HL-60 (cell line): ENCODE measurements at places on chromosomes 5 and 9.

- no peak for DNase-seq
Measured at GRCh38 chr5:176870110-176870591, 29.0 kb downstream of the HK3 start.

GRCh38 chr9:694403-695154 is 146.9 kb upstream of the DMRT1 start:
- DNase-seq, result no peak

GRCh38 chr9:95725045-95725444 is 150.4 kb upstream of the ERCC6L2 start:
- no peak for DNase-seq

DNA sequence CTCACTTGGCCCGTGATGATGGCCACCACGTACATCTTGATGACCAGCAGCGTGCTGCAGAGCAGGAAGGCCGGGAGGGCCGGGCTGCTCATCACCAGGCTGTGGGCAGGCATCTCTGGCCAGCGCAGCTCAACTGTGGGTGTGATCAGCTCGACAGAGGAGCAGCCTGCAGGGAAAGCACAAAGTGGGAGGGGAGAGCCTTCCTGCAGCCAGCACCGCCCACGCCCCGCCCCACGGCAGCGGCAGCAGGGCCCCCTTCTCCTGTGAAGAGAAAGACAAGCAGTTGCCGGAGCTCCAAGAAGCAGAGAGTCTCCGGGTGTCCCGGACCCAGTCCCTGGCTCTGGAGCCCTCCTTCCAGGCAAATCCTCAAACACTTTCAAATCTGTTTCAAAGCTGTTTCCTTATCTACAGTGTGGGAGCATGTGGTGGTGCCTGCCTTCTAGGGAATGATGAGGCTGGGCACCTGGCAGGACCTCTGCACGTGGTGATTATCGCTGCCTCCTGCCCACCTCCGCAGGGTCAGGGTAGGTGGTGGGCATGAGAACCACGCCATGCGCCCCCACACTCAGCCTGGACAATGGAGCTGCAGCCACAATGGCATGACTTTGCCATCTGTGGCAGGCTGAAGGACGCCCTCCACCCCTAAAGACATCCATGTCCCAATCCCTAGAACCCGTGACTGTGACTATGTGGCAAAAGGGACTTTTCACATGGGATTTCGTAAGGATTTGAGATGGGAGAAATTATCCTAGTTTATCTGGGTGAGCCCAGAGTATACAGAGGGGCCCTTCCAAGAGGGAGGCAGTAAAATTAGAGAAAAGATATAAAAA is at the start of gene PTGES:
Gene PTGES, minus strand, starts transcription at position 143 of the 830 bp plus-strand sequence. Its CDS starts 30 bp downstream, at position 113.
- DNase-seq, result no peak

- no peak for DNase-seq
Measured at GRCh38 chr5:56056875-56057274, 62.1 kb upstream of the IL6ST start.

DNA sequence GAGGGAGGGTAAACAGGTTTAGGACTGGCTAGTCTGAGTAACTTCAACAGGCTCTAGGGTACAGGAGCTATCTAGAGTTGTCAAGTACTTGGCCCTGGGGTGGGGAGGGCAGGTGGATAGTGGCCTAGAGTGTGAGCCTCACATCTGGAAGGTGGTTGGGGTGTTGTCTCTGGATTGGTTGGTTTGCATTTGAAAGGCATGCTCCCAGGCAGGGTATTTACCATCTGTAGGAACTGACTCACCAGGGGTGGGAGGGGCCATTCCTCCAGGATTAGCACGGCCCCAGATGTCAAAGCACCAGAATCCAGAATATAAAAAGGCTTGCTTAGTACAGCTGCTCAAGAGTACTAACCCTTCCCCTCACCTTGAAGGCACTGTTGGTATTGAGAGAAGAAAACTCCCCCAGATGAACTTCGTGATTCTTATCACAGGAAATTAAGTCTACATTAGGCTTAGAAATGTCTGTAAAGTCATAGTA is 193.3 kb downstream of the NTRK2 start:
- DNase-seq, result no peak

GRCh38 chr5:156419661-156420060 is 92.7 kb downstream of the SGCD start:
- no peak for DNase-seq

GRCh38 chr5:68426586-68426985 is 211.0 kb downstream of the PIK3R1 start:
- DNase-seq, result no peak

DNA sequence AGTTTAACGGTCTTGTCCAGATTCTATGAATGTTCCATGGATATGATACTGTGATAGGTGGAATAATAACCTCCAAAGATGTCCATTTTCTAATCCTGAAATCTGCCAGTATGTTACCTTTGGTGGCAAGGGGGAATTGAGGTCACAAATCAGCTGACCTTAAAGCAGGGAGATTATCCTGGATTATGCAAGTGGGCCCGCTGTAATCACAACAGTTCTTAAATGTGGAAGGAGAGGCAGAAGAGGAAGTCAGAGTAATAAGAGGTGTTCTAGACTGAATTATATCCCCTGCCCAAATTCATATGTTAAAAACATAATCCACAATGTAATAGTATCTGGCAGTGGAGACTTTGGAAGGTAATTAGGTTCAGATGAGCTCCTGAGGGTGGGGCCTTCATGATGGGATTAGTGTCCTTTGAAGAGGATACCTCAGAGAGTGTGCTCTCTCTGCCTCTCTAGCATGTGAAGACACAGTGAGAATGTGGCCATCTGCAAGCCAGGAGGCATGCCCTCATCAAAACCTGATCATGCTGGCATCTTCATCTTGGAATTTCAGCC is 47.6 kb upstream of the ZFAND5 start:
- no peak for DNase-seq

DNA sequence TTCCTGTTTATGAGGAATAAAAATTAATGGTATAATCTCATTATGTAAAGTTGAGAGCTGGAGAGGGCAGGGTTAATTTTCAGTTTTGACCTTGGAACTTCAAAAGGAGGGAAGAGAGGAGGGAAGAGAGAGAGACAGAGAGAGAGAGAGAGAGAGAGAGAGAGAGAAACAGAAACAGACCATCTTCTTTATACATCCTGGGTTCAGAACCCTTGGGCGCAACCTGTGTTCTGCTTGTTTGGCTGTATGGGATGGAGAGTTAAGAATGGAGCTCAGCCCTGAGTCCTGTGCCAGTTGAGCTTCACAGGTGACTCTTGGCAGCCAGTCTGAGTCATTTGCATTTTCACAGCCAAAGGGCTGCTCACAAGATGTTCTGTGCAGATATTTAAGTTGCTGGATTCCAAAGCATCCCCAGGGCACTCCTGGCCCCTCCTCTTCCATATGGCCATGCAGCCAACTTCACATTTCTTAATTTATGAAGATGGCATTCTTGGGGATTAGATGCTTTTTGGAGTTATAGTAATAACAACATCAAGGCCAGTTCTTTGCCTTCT is 143.5 kb downstream of the CARTPT start:
- DNase-seq, result no peak

DNA sequence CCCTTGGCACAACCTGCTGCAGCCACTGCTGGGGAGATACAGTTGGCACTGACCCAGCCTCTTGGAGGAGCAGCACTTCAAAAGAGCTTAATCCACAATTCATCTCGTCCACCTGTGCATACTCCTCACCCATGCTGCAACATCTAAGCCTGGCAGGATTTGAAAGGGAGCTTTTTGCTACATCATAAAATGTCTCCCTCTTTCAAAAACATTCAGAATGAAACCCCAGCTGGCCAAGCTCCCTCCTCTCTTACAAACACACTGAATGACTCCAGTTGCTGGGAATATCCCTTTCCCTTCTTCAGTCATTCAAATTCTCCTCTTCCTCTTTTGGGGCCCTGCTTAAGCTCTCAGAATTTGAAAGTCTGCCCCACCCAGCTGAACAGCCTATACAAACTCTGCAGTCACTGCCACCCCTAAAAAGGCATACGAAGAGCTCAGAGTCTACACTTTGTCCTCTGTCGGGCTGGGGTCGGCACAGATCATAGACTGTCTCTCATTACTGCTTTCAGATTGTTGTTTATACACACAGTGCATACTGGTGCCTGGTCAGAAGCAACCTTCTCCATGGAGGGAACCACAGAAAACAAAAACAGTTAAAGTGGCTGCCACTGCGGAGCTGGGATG is 8.8 kb upstream of the C5orf15 start:
- no peak for DNase-seq

DNA sequence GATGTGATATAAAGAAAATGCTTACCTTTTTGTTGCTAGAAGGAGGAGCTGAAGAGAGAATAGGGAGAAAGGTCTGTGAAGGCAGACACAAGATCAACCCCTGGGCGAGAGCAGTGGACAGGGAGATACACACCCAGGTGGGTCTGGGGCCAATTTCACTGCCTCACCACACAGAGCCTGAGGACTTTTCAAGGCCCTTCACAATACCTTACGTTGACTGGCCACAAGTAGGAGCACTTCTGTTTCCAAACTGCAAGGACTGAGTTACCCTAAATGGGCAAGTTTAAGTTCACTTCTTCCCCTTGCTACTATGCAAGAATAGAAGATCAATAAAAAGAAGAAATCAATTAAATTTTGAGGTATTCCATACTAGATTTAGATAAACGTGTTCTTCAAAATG is 174.5 kb upstream of the SLC12A2 start:
- no peak for DNase-seq
